ENCODE measurements at places on chromosomes 7 and 10. TPM values are rescaled to one million over a fixed set of nuclear protein-coding genes. Genes with fewer than 3 reads are reported as not detected.

GRCh38 chr10:32982911-32983909, 25.2 kb upstream of the ITGB1 start:
- peak; percentile 66 for DNase-seq

DNA sequence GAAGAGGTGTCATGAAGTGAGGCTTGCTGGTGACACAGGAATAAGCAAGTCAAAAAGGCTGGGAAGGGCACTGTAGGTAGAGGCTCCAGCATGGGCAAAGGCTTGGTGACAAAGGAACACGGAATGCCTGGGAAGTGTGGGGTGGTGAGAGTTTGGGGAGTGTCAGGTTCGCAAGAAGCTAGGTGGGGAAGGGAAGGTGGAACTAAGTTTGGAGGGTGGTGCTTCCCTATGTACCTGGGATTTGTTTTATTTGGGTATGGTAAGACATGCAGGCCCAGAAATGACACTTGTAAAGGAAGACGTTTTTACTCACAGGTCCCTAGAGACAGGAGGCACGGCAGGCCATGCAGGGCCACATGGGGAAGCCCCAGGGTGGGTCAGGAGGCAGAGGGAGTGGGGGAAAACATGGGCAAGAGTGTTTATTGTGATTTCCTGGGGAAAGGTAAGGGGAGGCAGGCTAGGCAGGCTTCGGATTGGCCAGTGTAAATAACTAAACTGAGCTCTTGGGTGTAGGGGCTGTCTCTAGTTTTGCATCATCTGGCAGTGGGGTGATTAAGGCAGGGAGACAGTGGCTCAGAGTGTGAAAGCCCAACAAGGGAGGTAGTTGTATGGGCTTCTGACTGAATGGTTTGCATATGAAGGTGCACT, 52.1 kb downstream of the SH2D4B start:
- DNase-seq = no peak

GRCh38 chr7:131895541-131896164, 339.2 kb upstream of the PODXL start:
- DNase-seq = peak; percentile 70

DNA sequence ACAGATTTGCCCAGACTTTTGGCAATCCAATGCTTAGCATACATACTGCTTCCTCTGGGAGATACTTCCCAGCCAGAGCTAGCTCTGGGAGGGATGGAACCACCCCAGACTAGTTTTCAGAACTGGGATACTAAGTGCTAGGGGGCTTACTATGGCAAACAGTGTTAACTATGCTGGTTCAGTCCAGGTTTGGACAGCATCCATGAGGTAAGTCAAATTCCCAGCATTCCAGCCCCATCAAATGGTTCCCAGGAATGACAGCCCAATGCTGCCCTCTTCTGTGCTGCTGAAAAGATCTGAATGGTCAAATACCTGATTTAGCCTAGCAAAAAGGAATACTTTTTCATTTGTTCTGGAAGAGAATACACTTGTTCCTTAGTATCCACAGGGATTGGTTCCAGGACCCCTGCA, 141.7 kb upstream of the CCDC6 start:
- DNase-seq = peak; percentile 85

DNA sequence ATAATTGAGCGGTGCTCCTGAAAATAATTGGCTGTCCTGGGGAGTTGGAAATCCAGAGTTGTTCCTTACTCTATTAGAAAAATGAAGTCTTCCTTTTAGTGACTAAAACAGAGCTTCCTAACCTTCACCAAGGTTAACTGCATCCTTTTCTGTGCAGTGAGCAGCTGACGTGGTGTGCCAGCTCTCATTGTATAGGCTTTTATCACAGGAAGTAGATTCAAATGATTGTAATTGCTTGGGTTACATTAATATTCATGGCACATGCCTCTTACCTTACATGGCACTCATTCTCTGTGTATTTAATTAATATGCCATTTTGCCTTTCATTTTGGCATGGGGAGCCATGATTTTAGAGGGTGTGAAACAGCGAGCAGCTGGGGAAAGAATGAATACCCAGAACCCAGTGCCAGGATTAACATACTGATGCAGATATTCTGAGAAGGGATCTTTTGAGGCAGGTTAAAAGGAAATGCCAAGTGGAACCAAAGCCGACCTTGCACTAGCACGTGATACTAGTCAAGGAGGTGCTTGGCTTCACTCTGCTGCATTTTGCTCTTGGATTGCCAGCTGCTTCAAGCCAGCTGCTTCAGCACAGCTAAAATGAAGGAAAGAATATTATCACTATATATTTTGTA, 115.3 kb downstream of the ST7 start:
- no peak for DNase-seq

- DNase-seq = peak; percentile 15
Measured at GRCh38 chr10:132712291-132712690, 73.7 kb downstream of the NKX6-2 start.

DNA sequence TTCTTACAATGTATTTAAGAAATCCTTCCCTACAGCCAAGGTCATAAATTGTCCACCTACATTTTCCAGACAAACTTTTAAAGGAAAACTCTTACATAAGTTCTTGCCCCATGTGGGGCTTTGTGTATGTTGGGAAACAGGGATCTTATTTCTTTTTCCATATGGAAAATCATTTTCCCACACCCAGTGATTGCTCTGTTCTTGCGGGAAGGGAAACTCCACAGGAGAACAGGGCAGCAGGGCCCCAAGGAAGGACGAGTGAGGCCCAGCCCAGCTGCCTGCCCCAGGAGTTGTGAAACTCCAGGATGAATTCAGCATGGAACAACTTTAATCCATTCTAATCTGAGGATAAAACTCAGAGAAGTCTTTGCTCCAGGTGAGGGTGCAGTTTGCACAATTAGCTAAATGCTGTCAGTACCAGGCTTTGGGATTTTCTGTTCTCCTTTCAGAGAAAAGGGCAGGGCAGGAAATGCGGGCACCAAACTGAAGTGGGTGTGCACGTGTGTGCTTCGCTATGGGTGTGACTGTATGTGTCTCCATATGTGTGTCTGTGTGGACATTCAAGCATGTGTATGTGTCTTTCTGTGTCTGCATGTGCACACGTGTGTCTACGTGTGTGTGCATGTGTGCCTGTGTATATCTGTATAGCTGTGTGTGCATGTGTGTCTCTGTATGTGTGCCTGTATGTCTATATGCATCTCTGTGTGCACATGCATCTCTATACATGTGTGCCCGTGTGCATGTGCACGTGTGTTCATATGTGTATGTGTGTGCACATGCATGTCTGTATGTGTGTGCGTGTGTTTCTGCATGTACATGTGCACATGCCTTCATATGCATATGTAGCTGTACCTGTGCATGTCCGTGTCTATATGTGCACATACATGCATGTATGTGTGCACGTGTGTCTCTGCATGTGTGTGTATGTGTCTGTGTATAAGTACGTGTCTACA, 102.0 kb upstream of the FAM20C start:
- DNase-seq = no peak

- DNase-seq = peak; percentile 71
Measured at GRCh38 chr7:55065511-55066229, 46.9 kb downstream of the EGFR start.

GRCh38 chr7:28512668-28513440, 100.5 kb downstream of the CREB5 start:
- DNase-seq = no peak

Gene GALNT11
- total RNA-seq = 31.7 TPM

DNA sequence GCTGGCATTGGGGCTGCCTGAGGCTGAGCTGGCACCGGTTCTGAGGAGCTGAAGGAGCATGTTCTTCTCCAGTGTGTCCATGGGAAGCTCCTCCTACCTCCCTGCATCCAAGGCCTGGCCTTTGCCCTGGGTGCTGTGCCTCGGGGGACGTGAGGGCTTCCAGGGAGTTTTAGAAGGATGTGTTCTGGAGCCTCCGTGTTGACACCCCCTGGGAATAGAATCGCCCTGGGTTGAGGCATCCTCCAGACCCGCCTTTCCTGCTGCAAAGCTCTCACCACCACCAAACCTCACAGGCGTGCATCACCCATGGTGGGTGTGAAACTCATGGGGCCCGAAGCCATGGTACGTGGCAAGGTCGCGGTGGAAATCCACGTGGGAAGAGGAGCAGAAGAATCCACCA, 95.4 kb downstream of the DYNC2I1 start:
- DNase-seq = no peak

- peak; percentile 69 for DNase-seq
Measured at GRCh38 chr7:1460821-1461645, 1.8 kb upstream of the MICALL2 start.

DNA sequence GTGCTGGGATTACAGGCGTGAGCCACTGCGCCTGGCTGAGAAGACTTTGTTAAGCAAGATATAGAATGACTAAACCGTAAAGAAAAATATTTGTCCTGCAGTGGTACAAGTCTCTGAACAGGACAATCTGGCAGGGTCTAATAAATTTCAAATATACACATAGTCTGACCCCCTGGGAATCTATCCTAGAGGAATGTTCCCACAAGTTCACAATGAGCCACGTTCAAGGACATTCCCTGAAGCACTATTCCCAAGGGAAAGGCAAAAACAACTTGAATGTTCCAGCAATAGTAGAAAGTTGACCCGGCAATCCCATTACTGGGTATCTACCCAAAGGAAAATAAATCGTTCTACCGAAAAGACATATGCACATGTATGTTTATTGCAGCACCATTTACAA, 82.0 kb downstream of the HIP1 start:
- no peak for DNase-seq

DNA sequence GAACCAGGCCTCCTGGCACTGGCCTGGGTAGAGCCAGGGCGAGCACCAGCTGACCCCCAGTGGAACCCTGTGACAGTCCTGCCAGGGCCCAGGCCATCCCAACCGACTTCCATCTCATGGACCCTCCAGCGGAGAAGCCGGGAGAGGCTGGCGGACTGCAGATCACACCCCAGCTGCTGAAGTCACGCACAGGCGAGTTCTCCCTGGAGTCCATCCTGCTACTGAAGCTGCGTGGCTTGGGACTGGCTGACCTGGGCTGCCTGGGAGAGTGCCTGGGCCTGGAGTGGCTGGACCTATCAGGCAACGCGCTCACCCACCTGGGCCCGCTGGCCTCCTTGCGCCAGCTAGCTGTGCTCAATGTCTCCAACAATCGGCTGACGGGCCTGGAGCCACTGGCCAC, 4.7 kb downstream of the RARRES2 start:
- no peak for DNase-seq

Gene EPHA1
- total RNA-seq = 70.0 TPM

DNA sequence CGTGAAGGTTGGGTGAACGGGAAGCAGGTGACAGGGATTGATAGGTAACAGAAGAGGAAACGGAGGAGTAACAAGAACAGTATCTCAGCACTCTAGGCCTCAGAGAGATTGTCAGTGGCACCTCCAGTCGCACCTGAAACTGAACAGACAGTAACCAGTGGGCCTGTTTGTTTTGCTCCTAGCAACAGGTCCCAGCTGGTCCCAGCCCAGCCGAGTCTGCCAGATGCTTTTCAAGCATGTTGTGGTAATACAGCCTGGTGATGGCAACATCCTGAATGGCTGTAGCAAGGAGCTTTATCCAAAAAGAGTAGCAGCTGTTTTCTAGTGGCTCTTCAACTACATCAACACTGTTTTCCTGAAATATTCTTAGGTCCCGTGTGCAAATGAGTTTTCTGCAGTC, 4.7 kb downstream of the CACNB2 start:
- no peak for DNase-seq

DNA sequence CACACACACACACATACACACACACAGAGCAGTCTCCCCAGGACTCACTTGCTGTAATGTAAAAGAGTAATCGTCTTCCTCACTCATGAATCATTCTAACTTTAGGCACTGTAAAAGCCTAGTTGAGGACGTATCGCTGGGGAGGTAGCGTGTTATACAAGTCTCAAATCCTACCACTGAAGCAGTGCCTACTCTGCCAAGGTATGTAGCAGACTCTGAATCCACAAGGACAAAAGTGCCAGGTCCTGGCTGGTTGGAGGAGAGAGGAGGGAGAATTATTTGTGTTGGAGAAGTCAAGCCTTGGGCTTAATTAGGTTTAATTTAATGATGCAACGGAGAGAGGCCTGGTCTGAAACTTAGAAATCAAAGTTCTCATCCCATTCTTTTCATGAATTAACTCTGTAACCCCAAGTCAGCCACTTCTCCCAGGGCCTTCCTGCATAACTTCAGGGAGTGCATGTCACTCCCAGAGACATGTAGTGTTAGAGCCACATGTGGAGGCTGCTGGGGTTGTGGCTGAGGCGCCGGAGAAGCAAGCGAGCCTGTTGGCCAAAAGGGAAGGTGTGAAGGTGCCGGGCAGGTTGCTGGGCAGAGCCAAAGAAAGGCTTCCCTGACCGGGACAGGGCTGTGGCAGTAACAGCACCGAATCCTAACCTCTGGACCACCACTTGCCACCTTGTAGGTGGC, 36.7 kb downstream of the NKX2-3 start:
- DNase-seq = peak; percentile 62

Gene EPO
- 0.29 TPM for total RNA-seq
